ENCODE measurements at places on chromosomes 7 and 10. TPM values are rescaled to one million over a fixed set of nuclear protein-coding genes. Genes with fewer than 3 reads are reported as not detected.

GRCh38 chr7:101678658-101679057 lies 49.6 kb upstream of the MYL10 start:
- no peak for DNase-seq

GRCh38 chr10:14569274-14570060 lies 205.2 kb downstream of the FAM107B start:
- no peak for DNase-seq

- DNase-seq: no peak
These were observed 231.5 kb upstream of the NRP1 start for GRCh38 chr10:33566001-33566400.

DNA sequence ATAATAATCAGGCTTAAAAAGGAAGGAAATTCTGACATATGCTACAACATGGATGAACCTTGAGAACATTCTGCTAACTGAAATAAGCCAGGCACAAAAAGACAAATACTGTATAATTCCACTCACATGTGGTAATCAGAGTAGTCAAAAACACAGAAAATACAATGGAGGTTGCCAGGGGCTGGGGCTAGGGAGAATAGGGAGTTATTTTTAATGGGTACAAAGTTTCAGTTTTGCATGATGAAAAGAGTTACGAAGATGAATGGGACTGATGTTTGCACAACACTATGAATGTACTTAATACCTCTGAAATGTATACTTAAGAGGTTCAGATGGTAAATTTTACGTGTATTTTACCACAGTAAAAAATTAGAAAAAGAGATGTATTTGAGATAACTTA lies 145.6 kb downstream of the DOCK4 start:
- DNase-seq: no peak

DNA sequence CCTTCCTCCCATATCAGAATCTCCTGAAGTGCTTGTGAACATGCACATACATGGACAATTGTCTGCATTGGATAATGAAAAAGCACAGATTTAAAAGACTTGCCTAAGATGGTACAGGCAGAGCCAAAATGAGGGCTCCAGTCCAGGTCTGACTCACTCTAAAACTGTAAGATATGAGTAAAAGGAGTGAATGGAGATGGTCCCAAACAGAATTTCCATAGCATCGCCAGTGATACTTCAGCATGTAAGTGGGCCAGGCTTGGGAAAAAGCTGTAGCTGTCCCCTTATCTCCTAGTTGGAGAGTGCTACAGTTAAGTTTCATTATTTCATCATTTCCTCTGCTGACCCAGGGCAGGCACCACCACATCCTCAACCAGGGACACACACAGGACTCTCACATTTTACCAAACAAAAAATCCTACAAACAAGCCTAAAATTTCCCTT lies 26.4 kb upstream of the IL6 start:
- no peak for DNase-seq

Gene CRYGN
- 0.90 TPM for total RNA-seq

DNA sequence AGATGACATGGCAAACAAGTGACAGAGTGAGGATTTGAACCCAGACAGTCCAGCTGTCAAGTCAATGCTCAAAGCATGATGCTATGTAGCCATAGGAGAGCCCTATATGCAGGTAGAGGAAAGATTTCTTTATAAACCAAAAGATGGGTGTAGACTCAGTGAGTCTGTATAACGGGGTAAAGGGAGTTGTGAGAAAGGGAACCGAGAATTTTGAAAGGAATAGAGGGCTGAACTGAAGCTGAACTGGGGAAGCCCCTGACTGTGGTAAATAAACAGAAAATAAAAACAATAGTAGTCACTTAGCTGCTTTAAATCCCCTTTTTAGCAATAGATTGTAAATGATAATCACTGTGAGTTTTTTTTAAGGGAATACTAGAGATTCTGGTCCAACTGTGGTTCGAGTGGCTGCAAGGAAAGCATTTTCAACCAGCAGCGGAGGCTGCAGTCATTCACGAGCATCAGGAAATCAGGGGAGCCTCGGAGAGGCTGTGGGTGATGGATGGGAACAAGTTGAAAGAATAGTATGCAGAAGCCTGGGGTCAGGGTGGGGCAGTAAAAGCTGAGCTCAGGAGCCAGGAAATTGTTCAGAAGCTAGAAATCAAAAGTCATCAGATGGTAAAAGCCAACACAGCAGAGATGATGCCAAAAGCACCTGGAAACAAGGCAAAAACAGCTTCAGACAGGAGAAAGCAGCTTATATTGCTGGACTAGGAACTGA lies 393.5 kb downstream of the GFRA1 start:
- no peak for DNase-seq

DNA sequence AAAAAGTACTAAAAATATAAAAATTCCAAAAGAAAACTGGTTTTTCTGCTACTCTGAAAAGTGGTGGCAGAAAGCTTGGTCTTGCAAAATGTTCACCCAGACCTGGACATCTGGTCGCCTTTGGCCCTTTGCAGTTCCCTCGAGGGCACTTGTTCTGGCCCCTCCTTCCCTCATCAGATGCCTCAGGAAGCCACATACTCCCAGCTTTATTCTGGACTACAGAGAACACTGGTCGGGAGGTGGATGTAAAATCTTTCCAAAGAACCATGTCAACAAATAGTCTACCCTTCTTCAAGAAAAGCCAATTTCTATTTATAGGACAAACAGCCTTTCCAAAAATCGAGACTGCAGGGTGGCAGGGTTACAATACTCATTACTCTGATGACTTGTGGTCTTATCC lies 726.1 kb downstream of the TNS3 start:
- DNase-seq: no peak

DNA sequence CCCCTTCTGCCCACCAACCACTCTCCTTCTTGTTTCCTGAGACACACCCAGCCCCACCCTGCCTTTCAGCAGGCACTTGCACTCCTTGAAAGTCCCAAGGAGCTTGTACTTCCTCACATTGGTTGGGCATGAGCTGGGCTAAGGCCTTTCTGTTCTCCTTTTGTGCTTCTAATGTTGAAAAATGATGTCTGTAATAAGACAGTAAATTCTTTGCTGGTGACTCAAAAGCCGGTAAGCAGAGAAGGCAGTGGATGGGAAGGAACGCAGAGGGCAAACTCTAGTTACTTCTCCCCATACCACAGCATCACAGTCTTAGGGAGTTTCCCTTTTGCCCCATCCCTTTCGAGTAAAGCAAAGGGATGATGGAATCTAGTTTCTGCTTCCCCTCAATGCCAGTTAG lies 185.6 kb downstream of the PLXNA4 start:
- no peak for DNase-seq

Gene CYP3A5
- total RNA-seq: 0.59 TPM

Gene NODAL
- not detected for total RNA-seq

DNA sequence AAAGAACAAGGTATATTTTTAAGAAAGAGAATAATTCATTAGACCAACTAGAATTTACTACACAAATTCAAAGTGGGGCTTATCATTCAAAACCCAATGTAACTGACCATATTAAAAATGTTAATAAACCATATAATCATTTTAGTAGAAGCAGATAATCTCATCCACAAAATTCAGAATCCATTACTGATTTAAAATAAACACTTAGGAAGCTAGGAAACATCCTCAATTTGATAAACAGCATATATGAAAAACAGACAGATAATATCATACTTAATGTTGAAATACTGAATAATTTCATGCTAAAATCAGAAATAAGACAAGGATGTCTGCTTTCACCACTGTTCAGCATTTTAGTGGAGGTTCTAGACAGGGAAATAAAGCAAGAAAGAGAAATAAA lies 902.8 kb upstream of the PHF14 start:
- DNase-seq: no peak

GRCh38 chr7:150631084-150631826 lies 930 bp downstream of the GIMAP6 start:
- no peak for DNase-seq

Gene TMEM229A
- total RNA-seq: 0.59 TPM

All from right atrium auricular region (tissue), 2 donors.